ENCODE measurements at places on chromosomes 6 and 20. TPM values are rescaled to one million over a fixed set of nuclear protein-coding genes. Genes with fewer than 3 reads are reported as not detected.

Gene EYA4
- not detected for total RNA-seq

Gene TGM6
- total RNA-seq, result not detected

Gene MRPS18B
- 31.3 TPM for total RNA-seq

Gene AFDN
- total RNA-seq, result 13.1 TPM

All from mononuclear cell (primary cell).